ENCODE measurements at places on chromosomes 7 and 10.

DNA sequence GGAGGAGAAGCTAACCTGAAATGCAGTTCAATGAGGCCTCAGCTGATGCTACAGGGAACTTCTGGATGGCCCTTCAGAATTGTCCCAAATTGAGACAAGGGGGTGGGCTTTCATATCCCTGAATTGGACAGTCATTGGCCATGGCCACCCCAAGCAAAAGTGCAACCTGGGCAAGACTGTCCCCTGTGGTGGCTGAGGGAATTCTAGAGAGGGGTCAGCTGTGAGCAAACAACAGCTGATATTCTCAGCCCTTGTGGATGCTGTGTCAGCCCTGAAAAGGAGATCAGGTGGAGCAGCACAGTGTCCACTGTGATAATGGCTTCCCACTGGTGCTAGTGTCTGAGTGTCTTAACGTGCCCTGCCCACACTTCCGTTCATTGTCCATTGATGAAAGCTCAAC lies 76.6 kb downstream of the SLC16A9 start:
- DNase-seq = no peak

DNA sequence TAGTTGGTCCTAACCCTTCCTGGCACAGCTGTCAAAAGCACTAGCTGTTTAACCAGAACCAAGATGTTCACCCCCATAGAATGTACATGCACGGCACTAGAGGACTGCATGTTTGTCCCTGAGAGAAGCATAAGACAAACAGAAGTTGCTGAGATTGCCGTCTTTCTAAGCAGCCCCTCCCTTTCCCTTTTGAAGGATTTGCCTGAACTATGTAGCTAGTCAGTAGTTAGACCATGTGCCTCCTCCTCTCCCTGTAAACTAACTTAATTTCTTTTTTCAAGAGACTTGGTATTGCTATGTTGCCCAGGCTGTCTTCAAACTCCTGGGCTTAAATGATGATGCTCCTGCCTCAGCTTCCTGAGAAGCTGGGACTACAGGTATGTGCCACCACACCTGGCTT lies 40.7 kb downstream of the TBC1D12 start:
- no peak for DNase-seq

GRCh38 chr10:122733443-122733842 lies 33.8 kb upstream of the C10orf120 start:
- no peak for DNase-seq

- no peak for DNase-seq
These were observed 70.2 kb downstream of the SLC39A12 start for GRCh38 chr10:18021725-18022480.

DNA sequence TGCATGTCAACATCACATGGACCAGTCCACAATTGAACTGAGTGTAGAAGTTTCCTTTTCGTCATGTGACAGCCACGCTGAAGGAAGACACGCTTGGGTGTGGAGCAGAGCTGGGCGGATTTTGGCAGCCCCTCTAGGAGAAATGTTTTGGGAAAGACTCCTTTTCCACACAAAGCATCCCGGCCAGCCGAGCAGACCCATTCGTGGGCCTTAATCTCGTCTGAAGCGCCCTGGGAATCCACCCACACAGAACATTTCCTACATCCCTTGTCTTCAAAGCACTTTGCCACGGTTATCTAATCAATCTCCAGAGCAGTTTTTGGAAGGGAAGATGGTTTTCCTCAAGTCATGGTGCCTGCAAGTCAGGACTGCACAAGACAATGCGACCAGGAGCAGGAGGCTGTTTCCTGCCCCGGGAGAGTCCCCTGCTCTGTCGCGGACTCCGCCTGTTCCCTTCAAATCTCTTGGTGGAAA lies 8.4 kb upstream of the IFT22 start:
- no peak for DNase-seq

GRCh38 chr7:107876916-107877315 lies 14.1 kb upstream of the DLD start:
- DNase-seq = no peak

DNA sequence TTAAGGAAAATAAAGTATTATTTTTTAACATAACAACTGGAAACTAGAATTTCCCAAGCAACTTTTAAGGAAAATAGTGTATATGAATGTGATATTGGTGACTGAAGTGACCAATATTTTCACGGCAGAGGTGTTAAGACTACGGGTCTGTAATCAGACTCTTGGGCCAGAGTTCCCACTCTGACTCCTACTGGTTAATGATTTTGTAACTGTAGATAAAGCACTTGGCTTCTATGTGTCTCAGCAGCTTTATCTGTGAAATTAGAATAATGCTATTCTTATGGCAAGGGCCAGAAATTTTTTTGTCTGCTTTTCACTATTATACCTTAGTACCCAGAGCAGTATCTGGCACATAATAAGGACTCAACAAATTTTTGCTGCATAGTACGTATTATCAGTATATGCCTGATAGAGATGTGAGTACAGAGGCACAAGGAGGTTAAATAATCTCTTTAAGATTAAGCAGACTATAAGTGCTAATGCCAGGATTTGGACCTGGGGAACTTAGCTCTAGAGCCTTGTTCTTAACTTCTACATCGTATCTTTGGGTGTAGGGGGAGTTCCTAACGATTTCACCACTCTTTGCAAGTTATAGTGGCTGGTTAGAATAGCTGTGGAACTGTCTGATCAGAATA lies 186.1 kb upstream of the SLC26A5 start:
- DNase-seq = no peak

- DNase-seq = no peak
These were observed 3.9 kb downstream of the CLDN4 start for GRCh38 chr7:73834626-73835191.

DNA sequence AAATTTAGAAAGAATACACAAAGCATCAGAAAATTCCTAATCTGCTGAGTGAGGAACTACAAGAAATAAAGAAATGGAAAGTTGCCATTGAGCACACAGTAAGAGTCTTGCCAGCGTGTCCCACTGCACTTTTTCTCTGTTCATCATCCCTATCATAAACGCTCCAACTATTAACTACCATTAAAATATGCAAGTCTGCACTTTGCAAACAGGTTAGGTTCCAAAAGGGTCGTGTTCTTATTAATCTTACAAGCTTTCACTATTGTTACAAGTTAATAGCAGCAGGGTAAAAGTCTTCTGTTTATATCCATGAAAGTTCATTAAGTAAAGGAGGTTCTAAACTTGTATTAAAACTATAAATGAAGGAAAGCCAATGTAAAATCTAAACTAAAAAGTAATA lies 5.2 kb upstream of the JMJD1C start:
- peak; percentile 26 for DNase-seq

- DNase-seq = no peak
These were observed 55.5 kb upstream of the LRGUK start for GRCh38 chr7:134071355-134072331.

GRCh38 chr7:132240262-132240661 lies 336.0 kb downstream of the PLXNA4 start:
- no peak for DNase-seq

DNA sequence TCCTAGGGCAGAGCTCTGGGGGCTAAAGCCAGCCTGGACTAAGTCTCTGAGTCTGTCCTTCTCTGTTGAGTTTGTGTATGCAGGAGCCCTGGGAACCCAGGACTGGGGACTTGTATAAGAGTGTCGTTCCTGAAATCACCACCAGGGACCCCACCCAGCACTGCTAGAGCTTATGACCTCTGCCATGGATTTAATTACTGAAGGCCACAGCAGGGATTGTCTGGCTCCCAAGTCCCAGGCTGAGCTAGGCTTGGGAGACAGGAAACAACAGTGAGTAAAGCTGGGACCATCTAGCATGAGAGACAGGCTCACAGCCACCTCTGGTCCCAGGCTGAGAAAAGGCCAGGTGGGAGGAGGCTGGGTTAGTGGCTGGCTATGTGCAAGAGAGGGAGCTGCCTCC lies 1.4 kb upstream of the TSPAN15 start:
- peak; percentile 81 for DNase-seq

DNA sequence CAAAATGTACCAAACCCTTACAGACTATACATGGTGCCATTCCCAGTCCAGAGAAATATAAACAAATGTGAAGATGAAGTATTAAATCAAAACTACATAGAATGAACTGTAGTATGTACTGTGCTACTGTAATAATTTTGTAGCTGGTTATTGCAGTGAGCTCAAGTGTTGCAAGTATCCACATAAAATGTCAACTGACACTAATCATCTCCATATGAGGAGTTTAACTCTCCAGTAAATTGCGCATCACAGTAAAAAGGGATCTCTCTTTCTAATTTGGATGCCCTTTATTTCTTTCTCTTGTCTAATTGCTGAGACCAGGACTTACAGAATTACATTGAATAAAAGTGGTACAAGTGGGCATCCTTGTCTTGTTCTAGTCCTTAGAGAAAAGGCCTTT lies 165.5 kb downstream of the CPED1 start:
- DNase-seq = no peak

DNA sequence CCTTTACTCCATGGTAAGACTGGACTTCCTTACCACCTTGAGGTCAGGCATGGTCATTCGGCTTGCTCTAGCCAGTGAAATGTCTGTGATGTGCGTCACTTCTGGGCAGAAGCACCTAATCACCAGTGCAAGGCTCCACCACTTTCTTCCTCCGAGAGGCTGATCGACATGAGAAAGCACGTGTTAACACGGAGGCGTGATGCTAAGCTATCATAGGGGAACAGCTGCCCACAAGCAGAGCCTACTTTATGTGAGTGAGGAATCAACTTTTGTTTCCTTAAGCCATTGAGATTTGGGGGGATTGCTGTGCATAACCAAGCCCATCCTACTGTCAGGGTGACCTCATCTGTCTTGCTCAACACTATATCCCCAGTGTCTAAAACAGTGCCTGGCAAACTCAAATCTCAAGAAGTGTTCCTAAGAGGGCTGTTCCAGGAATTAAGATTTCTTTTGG lies 23.1 kb upstream of the SAR1A start:
- DNase-seq = no peak

DNA sequence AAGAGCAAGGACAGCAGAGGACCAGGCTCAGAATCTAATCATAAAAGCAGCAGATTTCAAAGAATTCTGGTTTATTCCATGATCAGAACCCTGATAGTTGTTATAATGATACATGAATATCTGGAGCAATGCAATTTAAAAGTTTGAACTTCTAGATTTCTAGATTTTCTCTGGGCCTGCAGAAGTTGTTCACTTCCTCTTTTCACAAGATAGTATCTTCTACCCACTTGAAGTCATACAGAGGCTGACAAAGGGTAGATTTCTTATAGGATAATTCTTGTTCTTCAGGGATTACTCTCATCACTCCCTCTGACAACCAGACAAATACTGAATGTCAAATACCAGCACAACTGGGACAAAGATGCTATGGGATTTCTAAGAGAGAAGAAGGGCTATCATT lies 320.0 kb upstream of the ETV1 start:
- DNase-seq = no peak

- no peak for DNase-seq
These were observed 273.8 kb downstream of the RNLS start for GRCh38 chr10:88309365-88309764.

DNA sequence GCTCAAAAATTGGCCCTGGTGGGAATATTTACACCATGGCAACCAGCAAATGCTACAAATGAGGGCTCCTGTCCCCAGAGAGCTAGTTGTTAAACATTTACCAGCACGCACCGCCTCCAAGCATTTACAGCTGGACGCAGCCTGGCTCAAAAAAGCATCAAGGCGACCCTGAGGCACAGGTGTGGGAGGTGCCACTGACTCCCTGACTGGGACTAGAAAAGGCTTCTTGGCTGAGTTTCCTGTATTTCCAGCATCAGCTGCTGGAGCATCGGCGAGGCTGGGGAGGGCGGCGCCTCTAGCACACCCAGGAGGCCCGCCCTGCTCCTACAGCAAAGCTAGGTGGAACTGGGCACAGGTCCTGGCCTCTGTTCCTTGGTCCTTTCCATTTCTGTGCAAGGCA lies 43.5 kb upstream of the ZRANB1 start:
- DNase-seq = peak; percentile 33

DNA sequence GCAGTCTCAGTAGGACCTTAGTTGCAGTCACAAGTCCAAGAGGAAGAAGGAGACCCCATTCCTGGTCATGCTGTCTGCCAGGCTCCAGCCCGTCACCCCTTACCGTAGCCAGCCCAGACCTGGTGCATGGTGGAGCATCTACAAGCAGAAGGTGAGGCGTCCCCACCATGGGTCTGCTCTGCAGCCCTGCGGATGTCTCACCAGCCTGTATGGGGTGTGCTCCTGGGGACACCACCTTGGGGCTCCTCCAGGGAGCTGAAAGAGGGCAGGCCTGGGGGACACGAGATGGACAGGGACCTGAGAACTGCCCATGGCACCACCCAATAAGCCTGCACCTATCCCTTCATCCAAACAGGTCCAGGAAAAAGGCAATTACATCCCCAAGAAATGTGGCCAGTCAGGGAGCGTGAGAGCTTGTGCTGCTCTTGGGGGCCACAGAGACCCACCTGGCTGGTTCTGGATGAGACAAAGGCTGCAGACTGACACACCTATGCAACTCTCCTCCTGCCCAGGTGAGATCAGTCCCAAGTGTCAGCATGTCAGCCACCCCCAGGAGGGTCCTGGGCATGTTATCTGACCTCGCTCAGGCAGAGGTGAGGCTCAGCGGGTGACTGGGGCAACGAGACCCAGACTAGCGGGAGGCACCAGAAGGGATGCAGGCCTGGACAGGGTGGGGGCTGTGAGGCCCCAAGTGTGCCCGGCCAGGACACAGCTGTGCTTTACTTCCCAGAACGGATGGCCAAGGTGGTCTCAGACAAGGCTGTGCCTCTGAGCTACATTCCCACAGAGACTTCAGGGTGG lies 84.5 kb upstream of the RET start:
- no peak for DNase-seq

- no peak for DNase-seq
These were observed 135.2 kb downstream of the ADAM12 start for GRCh38 chr10:126252884-126253610.

DNA sequence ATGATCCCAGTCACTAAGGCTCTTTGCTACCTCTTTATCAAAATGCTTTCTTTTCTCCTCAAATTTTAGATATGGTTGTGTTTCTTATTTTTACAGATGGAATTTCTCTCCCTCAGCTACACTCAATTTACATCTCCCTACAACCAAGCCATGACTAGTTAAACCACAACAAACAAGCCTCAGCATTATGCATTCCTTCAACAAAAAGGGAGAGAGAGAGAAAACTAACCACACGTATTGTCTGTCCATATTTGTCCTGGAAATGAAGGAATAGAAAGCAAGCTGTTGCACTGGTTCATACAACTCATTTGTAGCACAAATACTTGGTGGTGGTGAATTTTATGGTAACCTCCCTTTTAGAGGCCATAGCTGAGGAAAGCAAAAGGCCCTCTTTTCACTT lies 286.4 kb downstream of the AHR start:
- no peak for DNase-seq

DNA sequence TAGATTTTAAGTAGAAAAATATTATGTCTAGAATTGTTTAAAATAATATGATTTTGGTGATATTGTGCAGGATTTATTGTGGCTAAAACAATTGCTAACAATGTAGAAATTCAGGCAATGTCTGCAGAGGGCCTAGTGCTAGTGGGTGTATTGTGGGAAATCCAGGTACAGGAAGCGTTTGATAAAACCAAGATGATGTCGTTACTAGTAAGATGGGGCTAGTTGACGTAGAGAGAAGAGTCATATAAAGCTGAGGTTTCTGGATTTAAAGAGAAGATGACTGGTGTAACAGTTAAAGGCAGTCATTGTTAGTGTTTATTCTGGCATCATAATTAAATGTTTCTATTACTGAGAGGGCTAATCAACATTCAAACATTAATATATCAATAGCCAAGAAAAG lies 43.5 kb downstream of the ADK start:
- no peak for DNase-seq

- no peak for DNase-seq
These were observed 152.5 kb downstream of the PLXDC2 start for GRCh38 chr10:19968745-19969144.

All from large intestine (tissue), 12 donors.